ENCODE measurements at places on chromosomes 7 and 10.

- no peak for DNase-seq
Observed at GRCh38 chr10:95819620-95820329, 63.8 kb downstream of the ENTPD1 start.

DNA sequence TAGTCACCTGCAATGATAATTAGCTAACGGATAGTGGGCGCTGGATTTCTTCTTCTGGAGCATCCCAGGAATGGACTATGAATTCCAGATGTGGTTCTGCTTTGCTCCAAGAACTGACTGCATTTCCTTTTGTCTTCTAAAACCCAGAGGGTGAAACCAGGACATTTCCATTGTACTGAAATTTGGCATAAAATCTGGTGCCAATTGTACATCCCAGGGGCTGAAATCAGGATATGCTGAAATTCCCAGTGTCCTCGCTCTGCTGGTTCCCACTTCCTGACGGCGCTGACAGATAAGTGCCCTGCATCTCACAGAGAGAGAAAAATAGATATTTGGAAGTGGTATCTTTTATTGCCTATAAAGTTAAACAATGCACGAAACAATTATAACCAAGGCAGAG is 31.9 kb downstream of the RBM20 start:
- DNase-seq: no peak

DNA sequence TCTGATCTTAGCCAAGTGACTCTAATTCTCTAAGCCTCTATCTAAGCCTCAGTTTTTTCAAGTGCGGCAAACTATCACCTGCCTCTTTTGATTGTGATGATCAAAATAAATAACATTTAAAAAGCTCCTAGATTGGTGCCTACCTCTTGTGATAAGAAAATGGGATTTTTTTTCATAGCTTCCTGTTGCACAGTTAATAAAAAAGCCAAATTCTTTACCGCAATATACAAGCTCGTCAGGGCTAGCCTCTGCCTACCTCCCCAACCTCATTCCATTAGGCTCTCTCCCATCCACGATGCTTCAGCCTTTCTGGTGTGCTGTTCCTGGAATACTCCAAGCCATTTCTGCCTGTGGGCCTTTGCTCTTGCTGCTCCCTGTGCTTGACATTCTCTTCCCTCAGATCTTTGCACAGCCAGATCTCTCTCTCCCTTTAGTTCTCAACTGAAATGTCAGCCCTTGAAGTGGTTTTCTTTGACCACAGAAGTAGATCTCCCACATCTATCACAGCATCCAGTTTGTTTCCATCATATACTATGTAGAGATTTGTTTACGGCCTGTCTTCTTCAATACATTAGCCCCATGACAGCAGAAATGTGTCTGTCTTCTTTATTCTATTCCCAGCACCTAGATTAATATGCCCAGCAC is 48.8 kb downstream of the SFR1 start:
- DNase-seq: peak; percentile 28

- no peak for DNase-seq
Observed at GRCh38 chr7:7867846-7868571, 100.6 kb upstream of the GLCCI1 start.

DNA sequence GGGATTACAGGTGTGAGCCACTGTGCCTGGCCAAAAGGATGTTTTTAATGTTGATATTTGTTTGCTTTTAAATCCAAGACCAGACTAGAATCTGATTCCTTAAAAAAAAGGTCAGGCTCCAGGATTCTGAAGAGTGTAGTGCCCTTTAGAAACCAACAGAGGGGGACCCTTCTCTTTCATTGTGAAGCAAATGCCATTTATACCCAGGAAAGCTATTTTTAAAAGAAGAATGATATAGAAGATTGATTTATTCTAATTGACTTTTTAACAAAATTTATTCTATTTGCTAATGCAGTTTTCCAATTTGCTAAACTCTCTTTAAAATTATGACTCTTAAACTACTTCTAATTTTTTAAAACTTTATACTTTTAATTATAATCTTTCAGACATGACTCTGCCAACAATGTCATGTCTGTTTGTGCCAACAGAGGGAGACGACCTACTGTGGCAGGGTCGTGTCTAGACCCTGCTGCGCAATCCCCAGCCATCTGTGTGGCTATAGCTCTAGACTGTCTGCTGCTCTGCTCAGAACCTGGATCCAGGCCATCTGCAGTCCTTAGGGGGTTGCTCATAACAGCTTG is 201.0 kb upstream of the IMMP2L start:
- no peak for DNase-seq

- no peak for DNase-seq
Observed at GRCh38 chr7:91311839-91312238, 47.6 kb downstream of the FZD1 start.

- no peak for DNase-seq
Observed at GRCh38 chr7:150345012-150345411, 3.6 kb upstream of the RARRES2 start.

GRCh38 chr7:70056363-70056762 is 458.1 kb downstream of the AUTS2 start:
- DNase-seq: no peak

- no peak for DNase-seq
Observed at GRCh38 chr7:20798081-20798693, 11.5 kb upstream of the SP8 start.

DNA sequence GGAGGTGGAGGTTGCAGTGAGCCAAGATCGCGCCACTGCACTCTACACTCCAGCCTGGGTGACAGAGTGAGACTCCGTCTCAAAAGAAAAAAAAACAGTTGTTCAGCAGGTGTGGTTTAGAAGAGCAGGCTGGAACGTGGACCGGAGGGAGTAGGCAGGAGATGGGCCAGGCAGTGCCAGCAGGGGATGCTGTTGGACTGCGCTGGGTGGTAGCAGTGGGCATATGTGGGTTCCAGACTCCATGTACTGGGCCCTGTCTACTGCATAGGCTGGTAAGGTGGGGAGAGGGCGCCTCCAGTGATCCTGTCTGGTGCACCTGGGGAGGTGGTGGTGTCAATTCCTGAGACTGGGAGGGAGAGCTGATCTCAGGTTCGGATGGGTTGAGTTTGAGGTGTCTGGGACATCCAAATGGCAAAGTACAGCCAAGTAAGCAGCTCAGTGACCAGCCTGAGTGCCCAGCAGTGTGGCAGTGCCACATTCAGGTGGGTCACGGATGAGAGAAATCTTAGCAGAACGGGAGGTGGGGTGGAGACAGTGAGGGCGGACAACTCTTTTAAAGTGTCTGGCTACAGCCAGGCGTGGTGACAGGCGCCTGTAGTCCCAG is 25.9 kb downstream of the SFXN4 start:
- DNase-seq: peak; percentile 67

DNA sequence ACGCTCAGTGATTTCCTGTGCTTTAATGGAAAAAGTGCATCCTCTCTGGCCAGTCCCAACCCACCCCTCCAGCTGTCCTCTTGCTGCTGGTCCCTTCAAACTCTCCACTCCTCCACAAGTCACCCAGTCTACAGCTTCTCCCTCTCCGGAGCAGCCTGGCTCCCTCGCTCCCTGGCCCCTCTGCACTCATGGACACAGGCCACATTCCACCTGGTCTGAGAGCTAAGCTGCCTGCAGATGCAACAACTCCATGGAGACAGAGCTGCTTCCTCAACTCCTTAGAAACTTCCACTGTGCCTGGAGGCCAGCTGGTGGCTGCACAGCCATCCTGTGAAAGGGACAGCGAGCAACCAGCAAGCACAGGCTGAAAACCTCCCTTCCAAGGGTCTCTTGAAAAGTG is 88.0 kb downstream of the GPR26 start:
- no peak for DNase-seq

DNA sequence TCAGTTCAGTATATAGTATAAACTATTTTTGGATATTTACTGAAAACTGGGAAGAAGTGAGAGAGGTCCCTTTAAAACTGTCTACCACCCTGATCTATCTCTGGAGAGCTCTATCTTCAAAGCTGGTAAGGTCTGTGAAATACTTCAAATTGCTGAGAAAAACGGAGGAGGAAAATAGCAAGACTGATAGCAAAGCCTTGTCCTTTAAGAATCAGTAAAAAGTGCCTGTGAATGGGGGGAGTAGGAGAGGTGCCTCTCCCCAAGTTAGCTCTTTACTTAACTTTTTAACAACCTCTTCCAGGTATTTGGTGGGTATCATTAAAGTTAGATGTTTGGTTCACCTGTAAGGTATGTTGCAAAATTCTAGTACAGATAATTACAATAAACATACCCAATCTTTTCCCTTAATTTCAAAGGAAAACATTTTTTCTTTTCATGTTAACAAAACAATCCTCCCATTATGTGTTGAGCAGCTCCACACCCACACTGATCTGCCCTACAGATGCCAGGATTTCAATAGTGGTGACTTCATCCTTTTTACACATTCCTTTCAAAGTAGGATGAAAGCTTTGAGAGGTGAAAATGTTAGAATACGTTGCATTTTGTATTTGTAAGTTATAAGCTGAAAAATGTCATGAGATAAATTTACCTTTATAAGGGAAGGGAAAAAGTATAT is 149.2 kb downstream of the CRPPA start:
- no peak for DNase-seq

DNA sequence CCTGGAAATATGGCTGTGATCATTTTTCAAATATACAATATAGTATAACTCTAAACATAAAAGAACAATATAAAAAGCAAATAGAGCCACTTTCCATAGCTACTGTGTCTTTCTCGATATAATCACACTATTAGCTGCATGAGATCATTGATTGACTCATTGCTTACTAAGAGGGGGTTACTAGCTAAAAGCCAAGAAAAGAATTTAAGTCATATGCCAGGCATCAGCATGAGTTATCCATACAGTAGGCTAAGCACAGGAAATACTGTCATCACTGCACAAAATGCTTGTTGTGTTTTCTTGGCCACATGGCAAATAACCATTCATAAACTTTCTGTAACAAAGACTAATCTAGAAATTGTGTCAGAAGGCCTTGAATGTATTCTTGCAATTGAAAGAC is 18.8 kb upstream of the ABCB5 start:
- DNase-seq: no peak

GRCh38 chr10:112374724-112375541 is 1.0 kb downstream of the ACSL5 start:
- DNase-seq: peak; percentile 39

- DNase-seq: no peak
Observed at GRCh38 chr7:157096286-157097055, 42.3 kb upstream of the UBE3C start.

- no peak for DNase-seq
Observed at GRCh38 chr7:120709972-120710320, 148.0 kb downstream of the TSPAN12 start.

- DNase-seq: no peak
Observed at GRCh38 chr10:29948881-29949355, 110.5 kb downstream of the JCAD start.

DNA sequence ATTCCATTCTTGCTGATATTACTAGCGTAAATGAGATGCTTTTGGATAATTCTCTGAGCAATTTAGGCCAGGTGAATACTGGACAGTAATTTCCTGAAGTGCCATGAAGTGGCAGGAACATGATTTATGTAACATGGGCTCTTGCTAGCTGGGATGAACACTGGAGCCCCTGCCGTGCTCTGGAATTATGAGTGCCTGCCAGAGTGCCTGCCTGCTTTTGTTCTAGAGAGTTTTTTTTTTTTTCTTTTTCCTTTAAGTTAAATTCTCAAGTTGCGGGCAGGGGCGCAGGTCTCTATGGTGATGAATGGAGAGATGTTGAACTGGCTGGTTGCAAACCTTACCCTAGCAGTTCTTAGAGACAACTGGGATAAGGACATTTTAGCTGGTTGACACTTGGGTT is 165.9 kb downstream of the AUTS2 start:
- no peak for DNase-seq

GRCh38 chr7:31382722-31383121 is 42.2 kb upstream of the NEUROD6 start:
- DNase-seq: no peak

- no peak for DNase-seq
Observed at GRCh38 chr7:157979636-157980340, 607.8 kb downstream of the PTPRN2 start.

GRCh38 chr10:4541292-4541691 is 284.7 kb upstream of the AKR1E2 start:
- DNase-seq: no peak

- no peak for DNase-seq
Observed at GRCh38 chr10:20065814-20066213, 249.6 kb downstream of the PLXDC2 start.

DNA sequence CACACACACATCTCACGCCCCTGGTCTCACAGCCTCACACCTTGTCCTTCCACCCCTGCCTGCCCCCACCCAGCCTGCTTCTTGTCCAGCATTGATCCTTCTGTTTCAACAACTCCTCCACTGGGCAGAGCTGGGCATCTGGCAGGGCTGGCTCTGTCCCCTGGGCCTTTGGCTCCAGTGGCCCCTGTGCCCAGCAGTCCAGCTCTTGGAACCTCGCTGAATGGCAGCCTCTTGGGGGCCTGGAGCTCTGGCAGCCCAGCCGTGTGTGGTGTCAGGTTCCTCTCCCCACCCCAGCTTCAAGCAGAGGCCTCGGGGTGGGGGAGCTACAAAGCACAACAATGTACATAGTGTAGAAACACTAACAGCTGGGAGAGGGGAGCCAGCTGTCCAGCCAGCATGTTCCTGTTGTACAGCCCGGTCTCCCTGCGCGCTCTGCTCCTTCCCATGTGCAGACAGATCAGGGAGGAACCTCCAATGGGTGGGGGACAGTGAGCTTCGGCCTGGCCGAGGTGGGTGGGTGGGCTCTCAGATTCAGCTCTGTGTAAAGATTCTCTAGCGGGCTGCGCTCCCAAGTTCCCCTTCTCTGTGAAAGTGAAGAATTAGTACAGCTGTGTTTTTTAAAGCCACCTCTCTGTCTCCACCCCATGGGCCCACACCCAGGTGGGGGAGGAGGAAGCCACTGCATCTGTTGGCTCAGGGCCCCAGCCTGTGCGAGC is 19.4 kb downstream of the ZMIZ2 start:
- DNase-seq: peak; percentile 56

GRCh38 chr7:128783143-128783861 is 7.7 kb upstream of the OPN1SW start:
- DNase-seq: no peak

- DNase-seq: peak; percentile 48
Observed at GRCh38 chr10:3811291-3811870, 26.4 kb upstream of the KLF6 start.

DNA sequence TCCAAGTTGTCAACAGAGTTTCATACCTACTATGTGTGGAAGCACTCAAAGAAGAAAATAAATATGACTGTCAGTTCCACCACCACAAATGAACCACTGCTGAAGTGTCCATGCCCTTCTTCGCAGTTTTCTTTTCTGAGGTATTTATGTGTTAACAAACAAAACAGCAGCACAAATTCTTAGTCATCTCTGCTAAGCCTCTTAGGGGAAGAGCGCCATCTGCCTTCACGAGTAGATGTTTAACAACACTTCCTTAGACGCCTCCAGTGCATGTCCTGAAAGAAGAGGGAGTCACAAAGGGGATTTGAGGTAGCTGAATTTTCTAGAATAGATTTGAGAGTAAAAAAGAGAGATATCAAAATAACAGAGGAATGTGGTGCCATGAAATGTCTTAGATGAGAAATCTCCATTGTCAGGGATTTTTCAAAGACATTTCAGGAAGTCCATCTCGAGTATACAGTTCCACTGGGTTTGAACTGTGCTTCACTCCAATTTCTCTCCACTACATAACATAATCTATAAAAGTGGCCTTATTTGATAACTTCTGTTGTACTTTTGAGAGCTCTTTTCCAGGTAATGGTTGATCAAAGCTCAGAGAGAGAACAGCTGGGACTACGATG is 775.3 kb upstream of the POM121L12 start:
- no peak for DNase-seq
